Activated T-helper 9 cell treated with anti-CD3 and anti-CD28 coated beads, Interleukin-2, amount 50 U/mL, for 16 hours (primary cell): ENCODE measurements at places on chromosomes 16 and 17.

DNA sequence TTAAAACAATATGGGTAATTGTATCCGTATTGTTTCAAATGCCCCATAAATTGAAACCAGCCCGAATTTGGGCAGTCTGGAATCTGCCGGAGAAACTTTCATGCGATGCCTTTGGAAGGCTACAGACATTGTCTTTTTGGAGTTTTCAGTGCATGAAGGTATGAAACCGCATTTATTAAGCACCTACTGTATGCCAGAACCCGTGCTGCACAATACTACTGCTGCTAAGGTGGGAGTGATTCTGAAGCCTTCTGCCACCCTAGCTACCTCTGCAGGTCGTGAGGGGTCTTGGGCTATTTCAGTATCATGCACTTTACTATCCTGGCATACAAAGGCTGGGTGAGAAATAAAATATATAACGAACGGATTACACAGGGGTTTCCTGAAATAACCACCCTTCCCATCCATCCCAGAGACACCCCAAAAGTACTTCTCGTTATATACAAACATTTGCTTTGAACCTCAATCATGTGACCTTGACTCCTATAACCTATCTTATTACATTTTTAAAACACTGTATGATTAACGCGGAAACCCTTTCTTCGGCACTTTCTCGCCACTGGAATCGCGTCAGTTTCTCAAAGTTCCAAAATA lies 1.0 kb upstream of the MSI2 start:
- no peak for DNase-seq

DNA sequence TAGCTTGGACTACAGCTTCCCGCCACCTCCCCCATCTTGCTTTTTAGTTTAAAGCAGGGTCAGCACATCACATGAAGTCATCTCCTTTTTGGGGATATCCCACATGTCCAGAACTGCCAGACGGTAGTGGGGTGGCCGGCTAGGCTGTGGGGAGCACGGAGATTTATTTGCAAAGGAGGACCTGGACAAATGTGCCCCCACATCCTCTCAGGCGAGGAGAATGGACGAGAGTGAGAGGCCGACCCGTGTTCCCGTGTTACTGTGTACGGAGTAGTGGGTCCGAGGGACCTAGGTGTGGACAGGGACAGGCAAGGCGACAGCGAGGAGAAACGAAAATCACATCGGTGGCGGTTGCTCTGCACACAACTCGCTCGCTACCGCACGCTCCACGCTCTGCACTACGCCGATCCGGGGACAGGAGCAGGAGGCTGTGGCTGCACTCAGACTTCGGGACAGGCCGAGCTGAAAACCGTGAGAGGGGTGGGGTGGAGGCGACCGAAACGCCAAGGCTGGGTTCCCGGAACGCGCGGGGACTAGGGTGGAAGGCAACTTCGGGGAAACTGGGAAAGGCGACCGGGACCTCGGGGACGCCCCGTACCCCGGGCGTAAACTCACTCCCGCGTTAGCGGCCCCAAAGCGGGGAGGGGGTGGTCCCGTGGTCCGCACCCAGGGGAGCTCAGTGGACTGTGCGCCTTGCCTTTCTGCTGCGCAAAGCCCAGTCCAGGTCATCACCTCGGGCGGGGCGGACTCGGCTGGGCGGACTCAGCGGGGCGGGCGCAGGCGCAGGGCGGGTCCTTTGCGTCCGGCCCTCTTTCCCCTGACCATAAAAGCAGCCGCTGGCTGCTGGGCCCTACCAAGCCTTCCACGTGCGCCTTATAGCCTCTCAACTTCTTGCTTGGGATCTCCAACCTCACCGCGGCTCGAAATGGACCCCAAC lies at the start of gene MT1A:
TSS of gene MT1A (plus strand) at position 853 of the 937 bp plus-strand sequence. CDS start at position 926, 73 bp downstream.
- DNase-seq, result no peak

DNA sequence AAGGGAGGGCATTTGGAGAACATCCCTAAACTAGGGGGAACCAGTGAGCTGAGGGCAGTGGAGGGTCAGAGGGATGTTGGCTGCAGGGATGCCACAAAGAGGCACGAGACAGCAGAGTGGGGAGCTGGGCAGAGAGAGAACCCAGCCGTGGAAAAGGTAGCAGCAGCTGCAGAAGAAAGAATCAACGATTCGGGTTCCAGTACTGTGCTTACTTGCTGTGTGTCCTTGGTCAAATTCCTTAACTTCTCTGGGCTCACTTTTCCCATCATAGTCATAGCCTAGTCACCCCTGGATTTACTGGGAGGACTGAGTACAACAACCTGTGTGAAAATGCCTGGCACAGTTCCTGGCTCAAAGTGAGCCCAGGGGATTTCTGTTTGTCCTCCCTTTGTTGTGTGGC lies 12.8 kb upstream of the MMP2 start:
- no peak for DNase-seq

DNA sequence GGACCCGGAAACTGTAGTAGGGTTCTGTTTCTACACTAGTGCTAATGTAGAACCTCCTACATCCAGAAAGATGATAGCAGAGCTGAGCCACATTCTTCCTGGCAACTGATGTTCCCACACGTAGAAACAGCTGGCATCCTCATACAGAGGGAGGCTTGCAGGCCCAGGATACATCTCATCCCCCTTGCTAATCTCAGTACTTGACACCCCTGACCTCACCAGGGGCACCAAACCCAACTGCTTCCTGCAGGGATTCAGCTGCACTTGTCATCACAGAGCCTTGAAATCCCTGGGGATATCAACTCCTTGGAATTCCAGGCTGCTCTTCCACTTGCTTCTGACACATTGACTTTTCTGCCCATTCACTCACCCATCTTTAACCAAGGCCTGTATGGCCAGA lies 75.2 kb upstream of the HSBP1 start:
- DNase-seq, result no peak

- peak; percentile 57 for DNase-seq
Measured at GRCh38 chr17:29622337-29623282, at the start of gene CORO6. Gene CORO6, minus strand, starts transcription at chr17:29622912. Its CDS starts 1,491 bp downstream, at chr17:29621421.

- no peak for DNase-seq
Measured at GRCh38 chr16:50473356-50473945, 74.7 kb upstream of the NKD1 start.

DNA sequence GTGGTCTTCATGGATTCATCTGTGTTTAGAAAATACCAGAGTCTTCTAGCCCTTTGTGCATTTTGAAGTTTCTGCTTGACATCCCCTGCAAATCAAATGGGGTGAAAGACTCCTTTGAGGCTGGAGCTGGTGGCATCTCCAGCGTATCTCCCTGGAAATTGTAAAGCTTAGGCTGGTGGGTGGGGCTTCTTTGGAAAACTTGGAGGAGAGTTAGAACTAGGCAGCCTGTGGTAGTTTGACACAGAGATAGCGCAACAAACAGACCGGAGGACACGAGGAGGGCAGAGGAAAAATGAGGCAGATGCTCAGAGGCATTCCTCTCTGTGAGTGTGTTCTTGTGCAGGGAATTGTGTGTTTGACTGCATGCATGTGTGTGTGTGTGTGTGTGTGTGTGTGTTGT lies 116.3 kb downstream of the IRX5 start:
- DNase-seq, result no peak

DNA sequence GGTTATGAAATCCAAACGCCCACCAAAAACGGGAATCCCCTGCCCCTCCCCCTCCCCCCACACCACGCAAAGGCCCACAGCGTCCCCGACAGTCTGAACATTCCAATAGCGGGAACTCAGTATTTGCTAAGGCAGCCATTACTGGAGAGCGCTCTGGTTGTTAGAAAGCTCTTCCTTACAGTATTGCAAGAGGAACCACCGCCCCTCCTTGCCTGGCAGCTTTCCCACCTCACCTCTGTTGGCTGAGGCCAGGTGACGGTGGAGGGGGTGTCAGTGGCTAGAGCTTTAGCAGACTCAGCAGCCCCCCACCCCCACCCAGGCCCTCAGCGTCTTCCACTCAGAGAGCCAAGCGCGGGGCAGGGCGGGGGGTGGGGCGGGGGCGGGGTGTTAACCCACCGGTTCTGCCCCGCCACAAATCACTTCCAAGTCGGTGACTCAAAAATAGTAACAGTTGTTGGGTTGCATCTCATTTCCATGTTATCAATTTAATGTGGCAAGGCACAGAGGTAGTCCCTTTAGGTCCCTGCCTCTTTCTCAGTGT lies 2.2 kb upstream of the PLEKHH3 start:
- DNase-seq, result no peak

DNA sequence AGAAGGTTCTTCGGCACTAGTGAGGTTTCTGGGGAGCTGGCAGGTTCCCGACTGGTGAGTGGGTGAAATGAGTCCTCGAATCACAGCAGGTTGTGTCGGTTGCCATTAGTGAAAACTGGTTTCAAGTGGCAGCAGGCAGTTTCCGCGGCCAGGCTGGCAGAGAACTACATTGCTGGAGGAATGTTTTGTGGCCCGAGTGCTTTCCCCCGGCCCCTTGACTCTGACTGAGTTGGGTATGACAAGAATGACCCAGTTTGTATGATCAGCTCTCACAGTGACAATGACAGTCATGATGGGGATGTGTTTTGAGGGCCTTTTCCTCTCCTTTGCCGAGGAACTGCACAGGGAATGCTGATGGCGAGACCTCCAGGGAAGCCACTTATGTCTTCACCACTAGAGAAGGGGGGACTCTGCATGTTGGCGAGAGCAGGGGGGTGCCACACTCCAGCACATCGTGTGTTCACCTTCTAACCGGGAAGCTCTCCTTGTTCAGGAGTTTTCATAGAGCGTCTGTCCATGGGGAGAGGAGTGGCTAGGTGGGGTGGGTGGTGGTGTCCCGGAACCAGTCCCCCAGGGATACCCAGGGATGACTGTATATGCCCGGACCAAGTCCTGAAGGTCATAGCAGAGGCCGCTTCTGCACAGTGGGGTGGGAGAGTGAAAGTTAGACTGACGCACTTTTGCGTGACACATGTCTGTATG lies 206.0 kb upstream of the CHMP6 start:
- no peak for DNase-seq
